ENCODE measurements at places on chromosomes 1 and 21. TPM values are rescaled to one million over a fixed set of nuclear protein-coding genes. Genes with fewer than 3 reads are reported as not detected.

GRCh38 chr1:155424091-155424490 lies 103.4 kb downstream of the RUSC1 start:
- DNase-seq, result no peak

DNA sequence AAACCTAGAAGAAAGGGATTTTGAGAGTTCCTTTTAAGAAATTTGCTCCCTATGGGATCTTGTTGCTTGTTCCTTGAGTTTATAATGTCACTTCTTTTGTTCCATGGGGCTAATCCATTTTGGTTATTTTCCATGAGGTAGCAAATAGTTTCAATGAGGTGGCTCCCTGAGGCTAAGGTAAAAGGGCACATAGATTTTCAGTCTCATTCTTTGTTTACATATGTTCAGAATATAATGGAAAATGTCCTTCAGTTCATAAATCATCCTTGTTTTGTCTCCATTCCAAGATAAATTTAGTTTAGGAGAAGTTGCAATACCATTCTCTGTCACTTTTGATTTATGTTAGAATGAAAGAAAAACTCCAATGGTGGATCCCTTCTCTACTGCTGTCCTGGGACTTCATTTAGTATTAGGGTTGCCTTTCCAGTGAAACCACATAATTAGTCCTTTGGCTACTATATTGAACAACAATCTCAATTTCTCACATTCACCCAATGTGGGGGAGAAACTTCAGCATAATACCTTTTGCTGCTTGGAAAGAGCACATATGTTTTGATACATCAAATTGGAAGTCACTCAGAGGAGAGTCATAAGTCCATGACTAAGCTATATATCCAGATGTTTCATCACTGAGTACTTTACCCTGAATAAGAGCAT lies 80.9 kb upstream of the ADAMTS5 start:
- DNase-seq, result no peak

DNA sequence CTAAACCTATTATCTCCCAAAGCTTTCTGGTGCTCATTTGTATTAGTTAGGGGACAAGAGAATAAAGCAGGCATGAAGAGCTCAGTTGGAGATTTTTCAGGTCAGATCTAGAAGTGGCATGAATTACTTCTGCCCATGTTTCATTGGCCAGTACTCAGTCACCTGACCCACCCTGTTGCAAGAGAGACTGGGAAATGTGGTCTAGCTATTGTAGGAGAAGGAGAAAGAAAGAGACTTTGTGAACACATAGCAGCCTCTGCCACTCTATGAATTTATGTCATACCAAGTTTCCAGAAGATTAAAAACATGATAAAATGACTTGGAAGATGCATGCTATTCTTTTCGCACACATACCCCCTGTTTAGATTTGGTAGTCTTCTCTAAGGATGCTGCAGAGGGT lies 302.3 kb upstream of the RUNX1 start:
- DNase-seq, result no peak

- DNase-seq, result no peak
These were observed 1.5 kb downstream of the TGFB2 start for GRCh38 chr1:218346391-218347204.

GRCh38 chr1:177928194-177928593 lies 41.7 kb downstream of the SEC16B start:
- DNase-seq, result no peak

DNA sequence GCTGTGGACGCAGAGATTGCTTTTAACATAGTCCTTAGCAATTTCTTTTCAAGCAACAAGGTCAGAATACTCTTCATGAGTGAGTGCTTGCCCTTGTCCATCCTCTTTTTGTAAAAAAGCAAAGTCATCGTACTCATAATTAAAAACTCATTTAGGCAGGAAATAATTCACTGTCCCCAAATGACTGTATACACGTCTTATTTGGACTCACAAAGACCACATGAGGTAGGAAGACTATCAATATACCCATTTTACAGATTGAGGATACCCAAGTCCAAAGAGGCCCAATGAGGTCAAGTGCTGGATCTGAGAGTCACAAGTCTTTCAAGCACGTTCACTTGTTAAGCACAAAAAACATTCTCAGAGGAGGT lies 13.2 kb downstream of the ITPKB start:
- DNase-seq, result no peak

DNA sequence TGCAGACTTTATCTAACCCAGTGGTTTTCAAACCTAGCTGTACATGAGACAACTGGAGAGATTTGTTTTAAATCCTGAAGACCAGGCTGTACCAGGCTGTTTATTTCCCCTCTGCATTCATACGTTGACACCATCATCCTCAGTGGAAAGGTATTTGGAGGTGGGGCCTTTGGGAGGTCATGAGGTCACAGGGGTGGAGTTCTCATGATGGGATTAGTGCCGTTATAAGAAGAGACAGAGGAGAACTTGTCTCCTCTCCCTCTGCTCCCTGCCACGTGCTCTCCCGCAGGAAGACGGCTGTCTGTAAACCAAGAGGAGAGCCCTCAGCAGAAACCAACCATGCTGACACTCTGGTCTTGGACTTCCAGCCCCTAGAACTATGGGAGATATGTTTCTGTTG lies 165.4 kb downstream of the ADSS2 start:
- DNase-seq, result no peak

GRCh38 chr1:48294656-48295055 lies 72.1 kb downstream of the SLC5A9 start:
- no peak for DNase-seq

DNA sequence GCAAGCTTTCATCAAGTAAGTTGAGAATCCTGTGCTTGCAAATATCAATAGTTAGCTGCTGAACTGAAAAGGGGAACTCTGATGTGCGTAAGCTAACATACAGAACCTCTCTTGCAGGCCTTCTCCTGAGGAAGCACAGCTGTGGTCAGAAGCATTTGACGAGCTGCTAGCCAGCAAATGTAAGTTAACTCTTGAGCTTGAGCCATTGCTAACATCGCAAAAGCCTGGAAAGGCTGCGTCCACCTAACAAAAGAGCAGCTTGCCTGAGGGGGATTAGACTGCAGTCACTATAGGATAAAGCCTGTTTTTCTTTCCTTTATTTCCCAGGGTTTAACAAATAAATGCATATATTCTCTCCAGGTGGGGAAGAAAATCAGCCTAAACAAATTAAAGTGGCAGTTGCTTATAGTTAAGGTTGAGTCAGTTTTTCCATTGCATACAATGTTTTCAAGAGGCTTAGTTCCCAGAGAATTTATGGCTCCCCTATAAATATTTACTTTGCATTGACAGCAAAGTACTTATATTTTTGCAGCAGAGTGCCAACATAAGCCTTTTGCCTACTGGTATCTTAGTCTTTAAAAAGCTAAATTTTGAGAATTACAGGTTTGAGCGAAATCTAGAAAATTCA lies 1.5 kb downstream of the RGS2 start:
- DNase-seq, result no peak

- DNase-seq, result no peak
These were observed 4.0 kb downstream of the SOX13 start for GRCh38 chr1:204076891-204077290.

DNA sequence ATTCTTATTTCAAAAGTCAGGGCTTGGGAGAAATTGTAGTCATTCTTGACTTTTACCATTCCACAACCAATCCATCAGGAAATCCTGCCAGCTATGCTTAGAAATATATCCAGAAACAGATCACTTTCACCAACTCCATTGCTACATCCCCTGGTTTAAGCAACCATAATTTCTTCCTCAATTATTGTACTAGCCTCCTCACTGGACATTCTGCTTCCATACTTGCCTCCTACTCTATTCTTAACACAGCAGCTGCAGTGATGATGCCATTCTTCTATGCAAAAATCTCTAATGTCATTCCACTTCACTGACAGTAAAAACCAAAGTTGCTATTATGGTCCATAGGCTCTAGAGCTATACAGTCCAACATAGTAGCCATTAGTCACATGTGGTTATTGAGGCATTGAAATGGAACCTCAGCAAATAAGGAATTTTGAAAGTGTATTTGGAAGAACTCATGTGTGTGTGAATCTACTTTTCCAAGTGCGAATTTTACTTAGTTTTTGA lies 110.7 kb upstream of the KIAA0040 start:
- DNase-seq, result no peak

- no peak for DNase-seq
These were observed 150.1 kb upstream of the ZNF644 start for GRCh38 chr1:91171898-91172297.

- DNase-seq, result no peak
These were observed 66.9 kb downstream of the GNG12 start for GRCh38 chr1:67766141-67766978.

- no peak for DNase-seq
These were observed 20.5 kb downstream of the NCF2 start for GRCh38 chr1:183569801-183570200.

- DNase-seq, result no peak
These were observed 286 bp downstream of the ODR4 start for GRCh38 chr1:186375929-186376319.

GRCh38 chr1:234325878-234326496 lies 47.3 kb upstream of the COA6 start:
- no peak for DNase-seq

- DNase-seq, result no peak
These were observed 71.6 kb downstream of the TMEM200B start for GRCh38 chr1:29052100-29052499.

- DNase-seq, result no peak
These were observed 80.2 kb downstream of the MAST2 start for GRCh38 chr1:45883658-45884057.

DNA sequence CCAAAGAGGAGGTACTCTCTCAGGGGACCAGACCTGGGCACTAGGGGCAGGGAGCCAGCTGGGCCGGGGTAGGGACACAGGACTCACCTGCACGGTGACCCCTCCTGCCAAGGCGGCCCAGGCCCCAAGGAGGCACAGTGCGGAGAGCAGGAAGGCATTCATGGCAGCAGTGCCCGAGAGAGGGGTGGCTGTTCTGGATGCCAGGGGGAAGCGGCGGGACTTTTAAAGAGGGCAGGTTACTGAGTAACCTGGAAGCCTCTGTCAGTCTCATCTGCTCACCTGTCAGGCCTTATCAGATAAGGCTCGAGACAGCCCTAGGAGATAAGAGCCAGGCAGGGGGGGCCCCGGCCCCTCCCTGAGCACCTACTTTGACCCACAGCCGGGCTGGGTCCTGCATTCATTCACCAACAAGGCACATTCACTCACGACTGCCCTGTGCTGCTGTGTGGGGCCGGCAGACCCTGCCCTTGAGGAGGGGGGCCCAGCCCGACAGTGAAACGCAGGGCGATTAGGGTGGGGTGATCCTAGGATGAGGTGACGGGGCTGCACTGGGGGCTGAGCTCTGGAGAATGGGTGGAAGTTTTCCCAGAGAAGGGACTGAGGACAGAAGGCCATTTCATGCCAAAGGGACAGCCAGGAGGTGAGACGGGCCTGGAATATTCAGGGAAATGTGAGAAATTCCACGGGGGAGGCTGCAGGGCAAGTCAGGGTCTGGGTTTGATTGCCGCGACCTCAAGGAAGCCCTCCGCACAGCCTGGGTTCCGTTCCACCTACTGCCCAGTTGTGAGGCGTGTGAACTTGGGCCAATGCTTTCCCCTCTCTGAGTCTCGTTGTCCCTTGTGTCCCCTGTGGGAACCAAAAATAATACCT lies at the start of gene GUCA2A:
Gene GUCA2A (minus strand): TSS at position 195 of the 870 bp plus-strand sequence. CDS start 33 bp downstream, at position 162.
- no peak for DNase-seq

DNA sequence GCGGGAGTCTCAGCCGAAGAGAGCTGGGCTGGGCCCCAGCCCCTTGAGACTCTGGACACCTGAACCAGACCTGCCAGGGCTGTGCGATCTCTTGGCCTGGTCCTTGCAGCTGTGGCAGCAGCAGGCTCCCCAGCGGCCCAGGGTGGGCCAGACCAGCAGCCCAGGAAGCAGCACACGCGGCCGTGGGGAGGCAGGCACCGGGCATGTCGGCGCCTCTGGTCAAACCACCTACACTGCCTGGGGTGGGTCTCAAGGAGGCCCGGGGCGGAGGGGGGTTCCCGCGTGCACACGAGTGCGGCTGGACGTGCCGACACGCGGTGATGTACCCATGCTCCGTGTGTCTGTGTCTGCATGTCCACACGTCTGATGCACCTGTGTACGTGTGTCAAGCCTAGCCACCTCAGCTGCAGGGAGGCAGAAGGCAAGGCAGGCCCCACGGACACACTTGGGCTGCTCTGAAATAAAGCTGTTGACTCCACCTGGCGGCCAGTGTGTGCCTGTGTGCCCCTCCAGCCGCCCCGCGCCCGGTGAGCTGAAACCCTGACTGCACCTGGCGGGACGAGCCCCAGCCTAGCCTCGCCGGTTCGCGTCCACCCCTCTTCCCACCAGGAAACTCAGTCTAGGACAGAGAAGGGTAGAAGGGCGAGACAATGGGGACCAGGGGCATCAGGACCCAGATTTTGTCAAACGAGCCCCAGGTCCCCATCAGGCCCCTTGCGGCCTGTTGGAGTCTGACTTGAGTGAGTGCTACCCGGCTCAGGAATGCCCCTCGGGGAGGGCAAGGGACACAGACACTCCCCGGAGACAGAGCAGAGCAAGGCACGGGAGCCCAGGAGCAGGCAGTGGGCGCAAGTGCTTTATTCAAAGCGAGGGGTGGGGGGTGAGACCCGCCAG lies 11.6 kb downstream of the SCNN1D start:
- no peak for DNase-seq

DNA sequence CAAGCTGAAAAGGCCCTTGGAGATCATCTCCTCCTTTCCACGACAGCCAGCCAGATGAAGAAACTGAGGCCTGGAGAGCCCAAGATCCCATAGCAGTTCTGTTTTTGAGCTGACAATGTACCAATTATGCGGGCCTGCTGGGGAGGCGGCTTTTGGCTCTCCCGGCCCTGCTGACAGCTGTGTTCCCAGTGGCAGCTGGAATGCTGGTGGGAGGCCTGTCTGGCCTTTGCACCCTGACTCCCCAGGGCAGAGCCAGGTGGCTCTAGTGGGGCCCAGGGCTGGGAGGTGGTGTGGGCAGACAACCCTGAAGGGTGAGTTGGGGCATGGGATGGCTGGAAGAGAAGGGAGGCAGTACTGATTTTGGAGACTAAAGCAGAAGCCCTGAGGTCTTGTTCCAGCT lies 30.7 kb upstream of the WASF2 start:
- DNase-seq, result no peak

DNA sequence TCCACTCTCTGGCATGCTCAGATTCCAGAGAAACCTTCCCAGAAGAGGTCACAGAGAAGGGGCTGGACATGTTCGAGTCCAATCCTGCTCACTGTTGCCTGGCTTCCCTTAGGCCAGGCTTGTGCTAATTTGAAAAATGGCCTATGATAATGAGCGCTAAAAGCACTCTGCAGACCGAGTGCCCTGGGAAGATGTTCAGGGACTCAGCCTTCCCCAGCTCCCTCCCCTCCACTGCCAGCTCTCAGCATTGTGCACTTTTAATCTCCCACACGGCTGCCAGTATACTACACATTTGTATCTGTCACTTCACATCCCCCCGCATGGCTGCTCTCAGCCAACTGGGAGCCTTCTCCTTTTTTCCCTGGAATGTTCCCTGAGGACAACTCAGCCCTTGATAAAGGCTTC lies 24.1 kb downstream of the FAM163A start:
- DNase-seq, result no peak

- DNase-seq, result peak; percentile 8
These were observed 135.7 kb upstream of the TIAM1 start for GRCh38 chr21:31479714-31480113.

NR5A2 gene
- total RNA-seq, result not detected

SMIM34 gene
- total RNA-seq, result not detected

HAPLN2 gene
- total RNA-seq, result not detected

SELENON gene
- 99.5 TPM for total RNA-seq

LYPD8 gene
- total RNA-seq, result not detected

NPHS2 gene
- not detected for total RNA-seq

HPCAL4 gene
- total RNA-seq, result not detected

ANKRD35 gene
- total RNA-seq, result not detected

OR6K3 gene
- not detected for total RNA-seq

SUSD4 gene
- total RNA-seq, result 0.85 TPM

SLC44A3 gene
- total RNA-seq, result 2.2 TPM

NPR1 gene
- 0.27 TPM for total RNA-seq

PRELP gene
- 33.7 TPM for total RNA-seq

TMEM81 gene
- 2.5 TPM for total RNA-seq

SERPINC1 gene
- 0.51 TPM for total RNA-seq

Measured in chondrocyte (in vitro differentiated cells).